ENCODE measurements at places on chromosomes 16 and 17. TPM values are rescaled to one million over a fixed set of nuclear protein-coding genes. Genes with fewer than 3 reads are reported as not detected.

The KRTAP9-2 gene
- total RNA-seq, result not detected

The DRC3 gene
- total RNA-seq, result 1.6 TPM

The EVI2A gene
- total RNA-seq, result 1.9 TPM

The SGCA gene
- not detected for total RNA-seq

The UTS2R gene
- not detected for total RNA-seq

The TCAP gene
- total RNA-seq, result not detected

The B3GNT9 gene
- 4.6 TPM for total RNA-seq

The AANAT gene
- not detected for total RNA-seq

The CACNG3 gene
- total RNA-seq, result not detected

The UMOD gene
- total RNA-seq, result not detected

The CD300LB gene
- total RNA-seq, result not detected

The NLRC3 gene
- total RNA-seq, result 1.6 TPM

The MAPT gene
- not detected for total RNA-seq

The PRAC2 gene
- total RNA-seq, result not detected

The PITPNM3 gene
- total RNA-seq, result 0.39 TPM

The RGS11 gene
- 1.1 TPM for total RNA-seq

The RDM1 gene
- 0.20 TPM for total RNA-seq

The BRD7 gene
- total RNA-seq, result 41.0 TPM

The MYCBPAP gene
- 0.67 TPM for total RNA-seq

The MT1F gene
- 2.9 TPM for total RNA-seq

The PRCD gene
- 0.59 TPM for total RNA-seq

The TMEM106A gene
- 6.4 TPM for total RNA-seq

The IGF2BP1 gene
- total RNA-seq, result 0.30 TPM

All from mammary microvascular endothelial cell (primary cell).